ENCODE measurements at places on chromosomes 2 and 18. TPM values are rescaled to one million over a fixed set of nuclear protein-coding genes. Genes with fewer than 3 reads are reported as not detected.

The NRP2 gene
- 53.4 TPM for polyA plus RNA-seq

The SP5 gene
- 0.69 TPM for polyA plus RNA-seq

The ARHGAP28 gene
- 65.8 TPM for polyA plus RNA-seq

The CPO gene
- polyA plus RNA-seq, result 1.00 TPM

The PLEK gene
- 6.6 TPM for polyA plus RNA-seq

The PIKFYVE gene
- 27.4 TPM for polyA plus RNA-seq

DNA sequence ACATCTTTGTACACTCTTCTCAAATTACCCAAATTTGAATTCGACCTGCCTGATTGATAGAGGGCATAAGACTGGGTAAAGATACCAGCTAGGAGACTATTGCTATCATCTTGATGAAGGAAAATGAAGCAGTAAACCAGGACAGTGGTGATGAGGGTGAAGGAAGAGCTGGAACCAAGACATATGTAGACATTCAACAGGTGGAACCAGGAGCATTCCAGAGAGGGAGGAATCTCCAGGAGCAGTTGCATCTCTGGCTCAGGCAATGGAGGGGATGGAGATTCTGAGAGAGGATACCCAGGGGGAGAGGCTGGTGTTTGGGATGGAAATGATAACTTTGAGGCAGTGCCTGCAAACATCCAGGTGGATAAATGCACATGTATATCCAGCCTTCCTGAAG, 41.6 kb downstream of the SDC1 start:
- no peak for DNase-seq
